AML-193 (cell line): ENCODE measurements at places on chromosomes 1 and 21.

- no peak for DNase-seq
Measured at GRCh38 chr1:152112101-152112884, 3.0 kb downstream of the TCHH start.

DNA sequence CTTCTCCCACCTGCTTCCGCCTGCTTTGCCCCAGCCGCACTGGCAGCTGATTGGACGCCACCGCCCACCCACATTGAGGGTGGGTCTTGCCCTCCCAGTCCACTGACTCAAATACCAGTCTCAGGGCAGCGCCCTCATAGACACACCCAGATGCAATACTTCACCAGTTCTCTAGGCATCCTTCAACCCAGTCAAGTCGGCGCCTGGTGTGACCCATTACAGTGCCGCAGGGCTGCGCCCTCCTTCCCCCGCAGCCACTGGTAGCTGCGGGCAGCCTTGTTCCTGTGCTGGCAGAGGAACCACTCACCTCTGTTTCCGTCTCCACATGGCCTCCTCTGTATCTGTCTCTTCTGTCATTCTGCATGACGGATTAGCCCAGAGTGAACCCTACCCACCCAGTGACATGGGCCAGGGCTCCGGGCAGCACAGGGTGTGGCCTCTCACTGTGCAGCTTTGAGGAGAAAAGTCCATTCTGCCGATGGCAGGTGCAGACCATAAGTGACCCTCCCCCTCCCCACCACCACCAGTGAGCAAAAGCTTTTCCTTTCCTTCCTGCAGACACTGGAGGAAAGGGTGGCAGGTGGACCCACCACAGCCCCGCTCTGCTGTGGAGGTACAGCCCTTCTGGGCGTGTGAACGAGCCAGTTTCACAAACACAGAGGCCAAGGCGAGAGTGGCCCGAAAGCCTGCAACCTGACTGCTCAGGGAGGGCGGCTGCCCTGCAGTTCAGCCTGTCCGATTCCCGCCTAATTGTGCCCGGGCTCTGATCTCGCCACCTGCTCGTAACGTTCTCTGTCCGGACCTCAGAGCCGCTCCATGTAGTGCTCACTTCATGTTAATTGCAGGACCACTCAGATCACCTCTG lies 57.1 kb downstream of the FAAP20 start:
- no peak for DNase-seq

DNA sequence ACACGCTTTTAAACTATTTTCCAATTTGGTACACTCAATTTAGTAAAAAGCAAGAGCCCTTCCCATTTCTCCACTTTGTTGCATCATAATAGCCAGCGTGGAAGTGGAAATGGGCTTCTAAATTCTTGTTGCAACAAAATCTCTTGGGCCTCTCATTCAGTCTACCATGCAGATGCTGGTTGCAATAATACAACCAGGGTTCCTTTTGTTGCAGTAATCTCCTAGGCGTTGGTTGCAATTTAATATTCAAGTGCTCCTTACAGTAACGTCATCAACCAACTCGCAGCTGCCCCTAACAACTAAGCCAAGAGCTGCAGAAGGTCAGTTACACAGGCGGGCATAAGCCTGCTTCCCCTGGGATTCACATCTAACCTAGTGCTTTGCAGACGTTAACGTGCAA lies 2.7 kb upstream of the HDGF start:
- DNase-seq: no peak

- DNase-seq: no peak
Measured at GRCh38 chr1:16158993-16159831, 3.3 kb upstream of the EPHA2 start.

GRCh38 chr1:9539829-9540550 lies 725 bp downstream of the SLC25A33 start:
- peak; percentile 28 for DNase-seq

DNA sequence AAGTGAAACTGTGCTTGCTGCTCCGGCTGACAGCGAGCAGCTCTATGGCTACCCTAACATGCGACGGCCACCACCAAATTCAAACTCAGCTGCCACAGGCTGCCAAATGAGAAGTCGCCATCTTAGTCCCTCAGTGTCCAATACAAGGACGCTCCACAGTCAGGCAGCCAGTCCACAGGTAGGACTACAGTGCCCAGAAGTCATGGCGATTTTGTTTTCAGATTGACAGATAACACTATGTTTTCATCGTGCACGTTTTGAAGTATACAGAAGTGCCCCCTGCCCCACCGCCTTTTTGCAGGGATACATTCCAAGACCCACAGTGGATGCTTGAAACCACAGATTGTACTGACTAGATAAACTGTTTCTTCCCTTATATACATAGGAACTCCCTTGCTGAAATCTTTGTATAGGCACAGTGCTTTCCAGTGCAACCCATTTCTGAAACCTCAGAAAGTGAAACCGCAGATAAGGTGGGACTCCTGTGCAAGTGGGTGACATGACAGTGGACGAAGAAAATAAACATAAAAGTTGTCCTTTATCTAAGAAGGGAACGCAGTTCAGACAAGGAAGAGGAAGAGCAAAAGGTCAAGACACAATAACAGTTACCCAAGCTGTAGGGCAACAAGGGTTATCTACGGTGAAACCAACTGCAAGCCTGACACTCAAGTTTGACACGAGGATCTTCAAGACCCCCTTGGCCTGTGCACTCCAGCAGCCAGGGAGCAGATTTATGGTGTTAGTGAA lies 52.2 kb downstream of the STX6 start:
- DNase-seq: no peak

DNA sequence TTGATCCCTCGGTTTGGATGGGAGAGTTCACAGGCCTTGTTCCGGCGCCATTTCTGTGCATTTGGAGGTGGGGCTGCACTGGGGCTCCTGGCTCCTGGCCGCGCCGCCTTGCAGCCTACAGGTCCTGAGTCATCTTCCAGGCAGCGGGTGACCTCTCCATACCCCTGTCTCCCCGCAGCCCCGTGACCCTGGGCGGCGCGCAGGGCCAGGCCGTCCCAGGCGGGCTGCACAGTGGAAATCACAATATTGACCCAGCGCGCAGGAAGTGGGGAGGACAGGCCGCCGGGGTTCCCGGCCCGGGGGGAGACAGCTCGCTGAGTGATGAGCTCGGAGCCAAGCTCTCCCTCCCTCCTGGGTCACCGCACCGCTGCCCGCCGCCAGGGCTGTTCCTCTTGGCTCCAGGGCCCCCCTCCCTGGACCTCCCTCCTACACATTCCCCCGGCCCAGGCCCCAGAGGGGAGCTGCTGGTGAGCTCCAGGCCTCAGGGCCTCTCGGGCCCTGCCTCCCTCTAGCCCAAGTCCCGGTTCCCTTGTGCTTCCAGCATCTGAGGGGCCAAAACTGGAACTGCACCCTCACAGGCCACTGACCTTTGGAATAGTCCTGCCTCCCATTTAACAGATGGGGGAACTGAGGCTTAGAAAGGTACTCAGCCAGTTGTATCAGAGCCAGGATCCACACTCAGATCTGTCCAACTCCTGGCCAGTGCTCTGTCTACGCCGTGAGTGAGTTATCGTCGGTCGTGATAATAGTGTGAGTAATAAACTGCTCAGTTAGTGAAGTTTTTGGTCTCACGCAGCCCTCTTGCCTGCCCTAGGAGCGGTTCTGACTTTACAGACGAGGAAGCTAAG lies 142.9 kb upstream of the WNT4 start:
- no peak for DNase-seq

GRCh38 chr1:51877434-51878307 lies 856 bp downstream of the NRDC start:
- no peak for DNase-seq

GRCh38 chr1:201383647-201384405 lies 6.3 kb upstream of the TNNT2 start:
- DNase-seq: no peak

- DNase-seq: no peak
Measured at GRCh38 chr1:17831597-17831996, 76.5 kb downstream of the ACTL8 start.

GRCh38 chr1:209526137-209526536 lies 57.4 kb upstream of the CAMK1G start:
- no peak for DNase-seq

- no peak for DNase-seq
Measured at GRCh38 chr1:162178432-162178831, 108.9 kb downstream of the NOS1AP start.

GRCh38 chr21:45934085-45934484 lies 47.5 kb upstream of the COL6A1 start:
- DNase-seq: no peak

- DNase-seq: no peak
Measured at GRCh38 chr1:162303004-162303344, 73.7 kb downstream of the SPATA46 start.

DNA sequence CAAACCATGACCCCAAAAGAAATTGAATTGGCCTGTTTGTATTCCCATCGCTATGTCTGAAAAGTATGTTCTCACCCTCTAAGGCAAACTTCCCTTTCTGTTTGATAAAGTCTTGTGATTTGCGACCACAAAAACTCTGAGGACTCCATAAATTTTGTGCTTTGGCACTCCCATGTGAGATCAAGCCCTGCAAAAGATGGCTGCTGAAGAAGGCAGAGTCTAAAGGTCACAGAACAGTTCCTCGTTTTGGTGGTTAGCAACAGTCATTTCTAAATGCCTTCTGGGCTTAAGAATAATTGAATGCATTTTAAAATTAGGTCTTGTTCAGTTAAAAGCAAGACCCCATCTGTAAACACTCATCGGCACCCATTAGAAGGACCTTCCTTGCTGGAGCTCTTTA lies 441.6 kb downstream of the OMA1 start:
- peak; percentile 10 for DNase-seq

- no peak for DNase-seq
Measured at GRCh38 chr1:38326856-38327255, 280.3 kb upstream of the POU3F1 start.

- DNase-seq: no peak
Measured at GRCh38 chr1:244113532-244114320, 62.6 kb downstream of the ZBTB18 start.

GRCh38 chr21:44975720-44976555 lies 36.1 kb downstream of the SLX9 start:
- no peak for DNase-seq

GRCh38 chr1:185880779-185881333 lies 146.7 kb downstream of the HMCN1 start:
- no peak for DNase-seq

GRCh38 chr1:203563291-203563690 lies 63.3 kb upstream of the ATP2B4 start:
- DNase-seq: no peak

- no peak for DNase-seq
Measured at GRCh38 chr1:52792036-52792435, 50.5 kb upstream of the ZYG11A start.

GRCh38 chr1:161933592-161934588 lies 89.8 kb downstream of the OLFML2B start:
- DNase-seq: peak; percentile 15

DNA sequence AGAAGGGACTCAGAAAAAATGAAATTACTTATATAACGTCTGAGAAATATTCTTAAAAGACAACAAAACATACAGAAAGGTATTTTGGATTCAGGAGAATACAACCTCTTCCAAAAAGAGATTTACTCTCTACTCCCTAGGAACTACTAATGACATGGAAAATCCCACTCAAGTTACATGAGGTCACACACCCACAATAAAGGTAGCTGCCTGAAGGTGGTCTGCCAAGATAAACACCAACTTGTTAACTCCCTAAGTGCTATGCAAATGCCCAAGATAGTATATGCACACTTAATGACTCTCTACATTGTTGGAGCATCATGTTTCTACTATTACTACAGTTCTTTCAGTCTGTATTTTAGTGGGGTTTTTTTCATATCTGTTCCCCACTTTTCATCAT lies 26.5 kb downstream of the RERE start:
- DNase-seq: no peak

- no peak for DNase-seq
Measured at GRCh38 chr1:94358630-94359599, 59.3 kb upstream of the ABCD3 start.

GRCh38 chr1:151519667-151520066 lies 8.5 kb downstream of the CGN start:
- DNase-seq: no peak

GRCh38 chr1:26529655-26530409 lies at the start of gene RPS6KA1:
Gene RPS6KA1 (plus strand): TSS chr1:26529761. CDS start chr1:26529921, 160 bp downstream.
- DNase-seq: peak; percentile 21

DNA sequence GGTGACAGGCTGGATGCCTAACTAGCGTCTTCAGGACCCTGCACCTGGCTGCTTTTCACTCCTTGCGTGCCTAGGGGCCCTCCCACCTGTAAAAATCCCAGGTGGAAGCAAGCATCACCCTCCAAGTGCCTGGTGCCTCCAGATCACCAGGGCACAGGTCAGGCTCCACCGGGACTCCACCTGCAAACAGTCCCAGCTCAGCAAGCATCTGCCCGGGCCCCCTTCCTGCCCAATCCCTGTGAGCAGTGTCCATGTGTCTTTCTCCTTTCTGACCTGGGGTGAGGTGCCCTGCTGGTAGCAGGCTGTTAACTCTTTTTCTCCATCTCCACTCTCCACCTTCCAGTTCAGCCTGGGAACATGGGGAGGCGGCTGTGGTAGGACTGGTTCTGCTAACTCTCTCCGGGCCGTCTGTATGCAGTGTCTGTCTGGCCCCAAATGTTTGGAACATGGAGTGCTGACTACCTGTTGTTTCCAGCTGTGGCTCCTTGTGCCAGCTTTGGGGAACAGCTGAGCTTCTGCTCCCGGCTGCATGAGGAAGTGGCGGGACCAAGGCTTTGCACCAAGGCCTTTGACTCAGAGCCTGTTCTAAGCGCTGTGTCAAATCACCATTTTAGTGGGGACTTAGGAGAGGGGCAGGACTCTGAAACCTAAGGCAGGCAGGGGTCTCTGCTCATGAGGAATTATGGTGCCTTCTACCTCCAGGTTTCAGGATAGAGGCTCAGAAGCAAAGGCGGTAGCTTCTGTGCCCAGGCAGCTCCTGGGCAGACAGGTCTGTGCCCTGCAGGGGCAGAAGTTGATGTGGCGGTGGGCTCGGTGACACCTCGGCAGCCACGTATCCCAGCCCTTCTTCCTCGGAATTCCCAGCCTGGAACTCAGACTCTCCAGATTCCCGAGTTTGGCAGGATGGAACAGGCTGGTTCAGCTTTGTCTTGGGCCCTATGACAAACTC lies 5.5 kb downstream of the GPR137B start:
- DNase-seq: no peak

- no peak for DNase-seq
Measured at GRCh38 chr1:162500805-162501204, 3.2 kb downstream of the UHMK1 start.

- no peak for DNase-seq
Measured at GRCh38 chr1:41629141-41629540, 144.7 kb upstream of the EDN2 start.
